T-helper 17 cell (primary cell): ENCODE measurements at places on chromosomes 11 and 22. TPM values are rescaled to one million over a fixed set of nuclear protein-coding genes. Genes with fewer than 3 reads are reported as not detected.

- no peak overlapping the region for H3K27ac ChIP-seq
- H3K4me3 ChIP-seq = no peak overlapping the region
- no peaks in the 10 kb centered on the region for H3K36me3 ChIP-seq
Measured at GRCh38 chr22:35913925-35914324, 114.7 kb downstream of the RBFOX2 start.

- no peak overlapping the region for H3K27ac ChIP-seq
- H3K27me3 ChIP-seq = peaks cover 16% of the 10 kb centered on the region
- no peak overlapping the region for H3K4me3 ChIP-seq
- peaks cover 12% of the 10 kb centered on the region for H3K4me1 ChIP-seq
Measured at GRCh38 chr22:25748140-25748539, 6.2 kb downstream of the MYO18B start.

DNA sequence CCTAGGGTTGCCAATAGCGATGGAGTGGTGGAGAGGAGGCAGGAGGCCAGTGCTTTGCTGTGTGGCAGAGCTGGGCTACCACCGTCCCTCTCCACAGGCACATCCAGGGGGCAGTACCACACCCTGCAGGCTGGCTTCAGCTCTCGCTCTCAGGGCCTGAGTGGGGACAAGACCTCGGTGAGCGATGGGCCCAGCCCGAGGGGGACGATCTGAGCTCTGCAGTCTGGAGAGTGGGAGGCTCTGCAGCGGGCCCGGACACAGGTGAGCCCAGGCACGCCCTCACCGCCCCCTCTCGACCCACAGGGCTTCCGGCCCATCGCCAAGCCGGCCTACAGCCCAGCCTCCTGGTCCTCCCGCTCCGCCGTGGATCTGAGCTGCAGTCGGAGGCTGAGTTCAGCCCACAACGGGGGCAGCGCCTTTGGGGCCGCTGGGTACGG is 2.5 kb downstream of the PKP3 start:
- H3K4me3 ChIP-seq = peak overlapping the region; percentile 58
- H3K36me3 ChIP-seq = no peaks in the 10 kb centered on the region
- H3K4me1 ChIP-seq = peaks cover 3% of the 10 kb centered on the region
- no peaks in the 10 kb centered on the region for H3K27me3 ChIP-seq

- H3K27ac ChIP-seq = peak overlapping the region; percentile 1
- no peak overlapping the region for H3K4me3 ChIP-seq
- H3K36me3 ChIP-seq = peaks cover 2% of the 10 kb centered on the region
- H3K27me3 ChIP-seq = no peaks in the 10 kb centered on the region
Measured at GRCh38 chr11:78290293-78291176, 101.8 kb downstream of the USP35 start.

- no peak overlapping the region for H3K4me3 ChIP-seq
- DNase-seq = no peak
- peak overlapping the region; percentile 27 for H3K27ac ChIP-seq
- peaks cover 2% of the 10 kb centered on the region for H3K4me1 ChIP-seq
Measured at GRCh38 chr11:11445441-11446185, 92.6 kb upstream of the CSNK2A3 start.

- peaks cover 10% of the 10 kb centered on the region for H3K36me3 ChIP-seq
- peak overlapping the region; percentile 9 for H3K27ac ChIP-seq
- no peaks in the 10 kb centered on the region for H3K27me3 ChIP-seq
- peaks cover 25% of the 10 kb centered on the region for H3K4me1 ChIP-seq
- no peak for DNase-seq
Measured at GRCh38 chr11:12164061-12165014, 53.9 kb downstream of the MICAL2 start.

- DNase-seq = no peak
- no peaks in the 10 kb centered on the region for H3K4me1 ChIP-seq
- H3K27me3 ChIP-seq = peaks cover 5% of the 10 kb centered on the region
Measured at GRCh38 chr22:48175721-48176120, 1413.3 kb downstream of the TBC1D22A start.

DNA sequence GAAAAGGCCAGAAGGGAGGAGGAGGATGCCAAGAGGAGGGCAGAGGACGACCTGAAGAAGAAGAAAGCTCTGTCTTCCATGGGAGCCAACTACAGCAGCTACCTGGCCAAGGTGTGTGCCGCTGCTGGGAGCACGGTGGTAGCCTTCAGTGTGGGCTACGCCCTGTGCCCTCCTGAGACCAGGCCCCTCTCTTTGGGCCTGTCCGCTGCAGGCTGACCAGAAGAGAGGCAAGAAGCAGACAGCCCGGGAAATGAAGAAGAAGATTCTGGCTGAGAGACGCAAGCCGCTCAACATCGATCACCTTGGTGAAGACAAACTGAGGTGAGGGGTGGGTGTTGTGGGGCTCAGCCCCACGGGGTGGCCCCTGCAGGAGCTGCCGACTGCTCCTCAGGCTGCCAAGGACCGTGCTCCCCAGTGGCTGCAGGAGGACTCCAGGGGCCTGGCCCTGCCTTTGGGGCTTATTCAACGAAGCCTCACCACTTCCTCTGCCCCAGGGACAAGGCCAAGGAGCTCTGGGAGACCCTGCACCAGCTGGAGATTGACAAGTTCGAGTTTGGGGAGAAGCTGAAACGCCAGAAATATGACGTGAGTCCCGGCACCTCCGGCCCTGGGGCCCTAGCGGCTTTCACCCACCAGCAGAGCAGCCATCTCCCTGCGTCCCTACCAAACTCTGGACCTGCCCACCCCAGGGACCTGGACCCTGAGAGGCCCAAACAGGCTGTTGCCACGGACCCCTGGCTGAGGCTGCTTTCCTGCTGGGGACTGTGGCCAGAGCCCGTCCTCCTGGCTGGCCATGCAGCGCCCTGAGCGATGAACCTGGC is 12.6 kb upstream of the MRPL23 start:
- H3K4me1 ChIP-seq = peaks cover 9% of the 10 kb centered on the region
- H3K36me3 ChIP-seq = no peaks in the 10 kb centered on the region
- H3K27ac ChIP-seq = no peak overlapping the region
- no peak for DNase-seq

DNA sequence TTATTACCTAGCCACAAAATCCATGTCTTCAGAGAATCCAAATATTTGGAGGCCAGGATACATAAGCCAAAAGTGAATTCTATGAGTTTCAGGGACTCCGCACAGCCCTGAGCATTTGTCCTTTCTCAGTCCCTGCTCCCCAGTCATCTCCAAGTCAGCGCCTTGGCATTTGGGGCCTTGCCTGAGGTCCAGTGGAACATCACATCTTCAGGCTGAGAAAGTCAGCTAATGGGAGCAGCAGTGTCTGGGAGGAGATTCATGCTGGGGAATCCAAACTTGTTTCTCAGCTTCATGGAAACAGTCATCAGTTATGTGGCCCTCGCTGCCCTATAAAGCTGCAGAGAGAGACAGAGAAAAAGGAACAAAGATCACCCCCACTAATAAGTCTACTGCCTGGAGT is 70.9 kb downstream of the BARX2 start:
- H3K27me3 ChIP-seq = no peaks in the 10 kb centered on the region
- no peak for DNase-seq
- no peak overlapping the region for H3K27ac ChIP-seq

DNA sequence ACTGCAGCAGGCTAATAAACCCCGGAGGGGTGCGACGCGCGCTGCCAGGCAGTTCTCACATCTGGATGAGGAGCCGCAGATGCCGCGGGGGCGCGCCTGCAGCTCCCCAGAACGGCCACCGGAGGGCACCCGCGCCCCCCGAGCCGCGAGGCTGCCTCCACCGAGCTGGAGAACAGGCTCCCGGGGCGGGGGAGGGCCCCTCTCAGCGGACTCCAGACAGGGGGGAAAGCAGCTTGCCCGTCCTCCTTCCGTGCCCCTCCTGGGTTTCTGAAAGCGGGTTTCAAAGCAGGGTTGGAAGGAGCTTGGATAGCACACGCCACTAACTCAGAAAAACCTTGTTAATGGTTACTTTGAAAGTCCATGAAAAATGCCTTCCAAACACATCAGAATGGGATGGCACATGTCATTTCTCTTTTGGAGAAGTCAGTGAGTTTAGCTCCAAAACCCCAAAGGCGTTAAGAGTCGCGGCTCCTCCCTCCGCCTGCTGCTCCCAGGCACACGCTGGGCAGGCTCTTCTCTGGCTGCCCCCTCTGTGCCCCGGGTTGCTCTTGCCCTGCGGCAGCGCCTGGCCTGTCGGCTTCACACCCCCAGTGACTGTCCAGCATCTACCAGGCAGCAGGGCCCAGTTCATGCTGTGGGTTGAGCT is 317.8 kb downstream of the NTM start:
- H3K27ac ChIP-seq = no peak overlapping the region
- peaks cover 2% of the 10 kb centered on the region for H3K36me3 ChIP-seq
- H3K4me1 ChIP-seq = no peaks in the 10 kb centered on the region
- H3K4me3 ChIP-seq = no peak overlapping the region

CDCA5 gene
- total RNA-seq = 0.90 TPM

GRCh38 chr11:721247-721740 is 15.3 kb downstream of the EPS8L2 start:
- H3K27ac ChIP-seq = no peak overlapping the region
- peak overlapping the region; percentile 70 for H3K4me3 ChIP-seq
- H3K36me3 ChIP-seq = peaks cover 2% of the 10 kb centered on the region
- peaks cover 9% of the 10 kb centered on the region for H3K4me1 ChIP-seq
- peaks cover 6% of the 10 kb centered on the region for H3K27me3 ChIP-seq

GRIK4 gene
- total RNA-seq = 0.10 TPM

PHOX2A gene
- not detected for total RNA-seq

DNA sequence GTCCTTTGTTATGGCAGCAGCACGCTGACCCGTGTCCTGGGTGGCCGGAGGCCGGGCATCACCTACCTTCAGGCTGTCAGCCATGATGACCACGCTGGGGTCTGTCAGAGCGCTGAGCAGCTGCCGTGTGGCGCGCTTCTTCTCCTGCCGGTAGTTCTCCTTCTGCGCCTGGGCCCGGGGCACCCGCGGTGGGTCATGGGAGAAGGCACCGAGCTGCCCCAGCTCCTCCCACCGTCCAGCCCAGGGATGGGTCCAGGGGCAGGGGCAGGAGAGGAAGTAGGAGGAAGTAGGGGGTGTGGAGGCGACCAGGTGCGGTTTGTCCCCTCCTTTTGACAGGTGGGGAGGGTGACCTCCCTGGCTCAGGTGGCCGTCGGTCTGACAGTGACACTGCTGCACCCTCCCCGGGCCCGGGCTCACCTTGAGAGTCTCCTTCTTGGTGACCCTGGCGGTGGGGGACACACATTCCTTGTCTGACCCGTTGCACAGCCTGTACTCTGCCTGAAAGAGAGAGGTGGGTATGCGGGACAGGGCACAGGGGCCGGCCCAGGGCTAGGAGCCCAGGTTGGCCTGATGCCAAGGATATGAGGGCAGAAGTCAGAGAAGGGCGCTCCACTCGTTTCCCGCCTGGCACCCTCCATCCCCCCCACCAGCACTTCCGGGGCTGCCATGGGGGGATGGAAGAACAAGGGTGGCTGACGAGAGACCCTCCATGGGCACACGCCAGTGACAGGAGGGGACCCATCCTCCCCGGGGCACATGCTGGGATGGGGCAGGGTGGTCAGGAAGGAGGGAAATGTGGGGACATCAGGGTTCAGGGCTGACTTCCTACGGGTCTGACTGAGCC is 43.0 kb downstream of the OSBPL5 start:
- H3K27ac ChIP-seq = no peak overlapping the region
- no peaks in the 10 kb centered on the region for H3K27me3 ChIP-seq
- H3K4me3 ChIP-seq = no peak overlapping the region

DNA sequence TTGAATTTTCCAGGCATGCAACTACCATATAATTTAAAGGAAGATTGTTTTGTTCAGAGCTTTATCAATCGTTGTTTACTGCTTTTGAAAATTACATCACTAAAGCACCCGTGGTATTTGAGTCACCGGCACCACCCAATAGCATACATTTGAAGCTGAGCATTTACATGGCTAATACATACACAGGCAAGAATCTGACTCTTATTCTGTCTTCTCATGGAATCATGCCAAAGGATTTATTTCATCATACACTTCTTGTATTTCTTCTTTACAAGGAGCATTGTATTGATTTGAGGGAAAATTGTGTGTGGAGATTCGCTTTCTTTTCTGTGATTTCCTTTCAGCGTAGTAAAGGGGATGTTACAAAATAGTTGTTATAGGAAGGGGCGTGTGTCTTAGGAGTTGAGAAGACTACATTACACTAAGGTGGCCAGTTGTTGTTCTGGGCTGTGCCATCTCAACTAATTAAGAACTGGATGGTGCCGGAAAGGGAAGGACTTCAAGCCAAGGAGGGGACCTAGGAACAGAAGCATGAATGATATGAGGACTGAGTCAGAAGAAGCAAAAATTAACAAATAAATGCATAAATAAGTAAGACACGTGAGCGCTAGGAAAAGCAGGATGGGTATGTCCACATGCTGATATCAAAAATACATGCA is 12.9 kb upstream of the CD3E start:
- H3K4me1 ChIP-seq = peaks cover 21% of the 10 kb centered on the region
- no peak overlapping the region for H3K4me3 ChIP-seq
- H3K27me3 ChIP-seq = no peaks in the 10 kb centered on the region
- H3K36me3 ChIP-seq = no peaks in the 10 kb centered on the region

JAML gene
- 84.0 TPM for total RNA-seq

DNA sequence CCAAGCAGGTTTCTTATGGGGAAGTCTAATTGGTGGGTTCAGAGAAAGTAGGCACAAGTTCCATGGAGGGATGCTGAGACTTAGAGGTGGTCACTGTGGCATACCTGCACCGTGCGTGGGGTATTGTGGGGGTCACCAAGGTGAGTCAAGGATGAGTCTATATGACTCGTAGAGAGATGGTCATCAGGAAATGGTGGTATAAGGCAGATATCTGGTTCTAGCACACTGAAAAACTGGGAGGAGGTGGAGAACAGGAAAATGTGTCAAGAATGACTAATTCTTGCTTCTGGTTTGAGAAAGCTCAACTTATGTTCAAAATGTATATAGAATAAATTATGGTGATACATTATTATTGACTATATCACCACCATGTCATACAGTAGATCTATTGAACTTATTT is 258.1 kb downstream of the RAB38 start:
- H3K27me3 ChIP-seq = peaks cover 5% of the 10 kb centered on the region
- no peaks in the 10 kb centered on the region for H3K36me3 ChIP-seq
- no peak overlapping the region for H3K4me3 ChIP-seq
- DNase-seq = no peak

GRCh38 chr11:103024086-103024485 is 67.9 kb downstream of the DCUN1D5 start:
- no peak for DNase-seq
- H3K4me1 ChIP-seq = no peaks in the 10 kb centered on the region
- H3K36me3 ChIP-seq = no peaks in the 10 kb centered on the region
- H3K4me3 ChIP-seq = no peak overlapping the region

DNA sequence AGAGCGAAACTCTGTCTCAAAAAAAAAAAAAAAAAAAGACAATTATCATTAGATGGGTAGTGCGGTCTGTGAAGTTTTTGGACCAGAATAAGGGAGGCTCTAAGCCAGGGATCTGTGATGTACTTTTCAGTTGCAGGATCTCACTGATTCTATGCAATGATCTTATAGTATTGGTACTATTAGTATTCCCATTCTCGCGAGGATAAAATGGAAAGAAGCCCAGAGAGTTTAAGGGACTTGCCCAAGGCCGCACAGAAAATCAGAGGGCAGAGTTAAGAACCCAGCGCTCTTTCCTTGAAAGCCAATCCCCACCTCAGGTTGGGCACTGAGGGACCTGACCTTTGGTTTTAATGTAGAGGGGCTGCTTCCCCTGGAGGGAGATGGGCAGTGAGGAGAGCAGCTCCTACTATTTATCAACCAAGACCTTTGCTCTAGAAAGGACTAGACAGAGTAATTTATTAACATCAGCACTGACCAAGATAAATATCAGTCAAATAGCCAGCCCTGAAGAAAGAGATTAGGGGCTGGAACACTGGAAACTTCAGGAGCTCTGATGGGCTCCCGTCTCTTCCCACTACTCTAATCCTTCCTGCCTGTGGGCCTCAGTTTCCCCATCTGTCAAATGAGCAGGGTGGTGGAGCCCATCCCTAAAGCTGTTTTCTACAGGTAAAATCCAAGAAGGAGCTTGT is 6.0 kb downstream of the NIPSNAP1 start:
- no peaks in the 10 kb centered on the region for H3K36me3 ChIP-seq
- peaks cover 5% of the 10 kb centered on the region for H3K4me1 ChIP-seq
- no peak overlapping the region for H3K4me3 ChIP-seq
- H3K27ac ChIP-seq = no peak overlapping the region

OR52B4 gene
- total RNA-seq = not detected
